ENCODE measurements at places on chromosomes 4 and X. TPM values are rescaled to one million over a fixed set of nuclear protein-coding genes. Genes with fewer than 3 reads are reported as not detected.

NXF3 gene
- total RNA-seq = not detected

TMEM31 gene
- total RNA-seq = not detected

FGA gene
- not detected for total RNA-seq

SPINK2 gene
- not detected for total RNA-seq

TLR2 gene
- 0.07 TPM for total RNA-seq

KLB gene
- total RNA-seq = 0.07 TPM

ZNF185 gene
- total RNA-seq = 10.7 TPM

FREM3 gene
- 0.07 TPM for total RNA-seq

ABCG2 gene
- total RNA-seq = 7.2 TPM

PDGFRA gene
- 298 TPM for total RNA-seq

TMSB15B gene
- total RNA-seq = 1.5 TPM

Data from smooth muscle cell of the pulmonary artery (primary cell).